Activated CD4-positive, alpha-beta memory T cell treated with anti-CD3 and anti-CD28 coated beads for 36 hours (primary cell): ENCODE measurements at places on chromosomes 2 and 18.
A peak's percentile ranks its signal among the peaks of the same experiment; 100 is the strongest.

DNA sequence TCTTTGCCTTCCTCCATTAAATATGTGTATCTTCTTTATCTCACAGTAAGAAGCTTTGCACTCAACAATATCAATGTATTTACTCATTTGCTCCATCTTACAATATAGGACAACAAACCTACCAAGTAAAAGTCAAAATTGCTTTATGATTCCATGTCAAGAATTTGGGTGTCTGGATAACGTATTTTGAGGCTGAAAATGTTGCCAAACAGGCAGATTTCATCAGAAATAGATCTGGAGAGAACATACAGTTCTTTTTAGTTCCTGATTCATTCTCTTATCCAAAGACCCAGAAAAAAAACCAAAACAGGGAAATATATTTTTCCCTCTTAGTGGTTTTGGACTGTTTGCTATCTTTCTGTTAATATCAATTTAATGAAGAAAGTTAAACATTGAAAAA, 621.1 kb downstream of the STK39 start:
- no peak for DNase-seq

DNA sequence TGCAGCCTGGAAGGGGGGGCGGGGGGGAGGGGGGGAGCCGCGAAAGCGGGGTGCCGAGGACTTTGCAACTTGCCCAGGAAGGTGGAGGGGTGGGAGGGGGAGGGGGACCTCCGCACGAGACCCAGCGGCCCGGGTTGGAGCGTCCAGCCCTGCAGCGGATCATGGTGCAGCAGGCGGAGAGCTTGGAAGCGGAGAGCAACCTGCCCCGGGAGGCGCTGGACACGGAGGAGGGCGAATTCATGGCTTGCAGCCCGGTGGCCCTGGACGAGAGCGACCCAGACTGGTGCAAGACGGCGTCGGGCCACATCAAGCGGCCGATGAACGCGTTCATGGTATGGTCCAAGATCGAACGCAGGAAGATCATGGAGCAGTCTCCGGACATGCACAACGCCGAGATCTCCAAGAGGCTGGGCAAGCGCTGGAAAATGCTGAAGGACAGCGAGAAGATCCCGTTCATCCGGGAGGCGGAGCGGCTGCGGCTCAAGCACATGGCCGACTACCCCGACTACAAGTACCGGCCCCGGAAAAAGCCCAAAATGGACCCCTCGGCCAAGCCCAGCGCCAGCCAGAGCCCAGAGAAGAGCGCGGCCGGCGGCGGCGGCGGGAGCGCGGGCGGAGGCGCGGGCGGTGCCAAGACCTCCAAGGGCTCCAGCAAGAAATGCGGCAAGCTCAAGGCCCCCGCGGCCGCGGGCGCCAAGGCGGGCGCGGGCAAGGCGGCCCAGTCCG, 540 bp downstream of the SOX11 start:
- no peak for DNase-seq

DNA sequence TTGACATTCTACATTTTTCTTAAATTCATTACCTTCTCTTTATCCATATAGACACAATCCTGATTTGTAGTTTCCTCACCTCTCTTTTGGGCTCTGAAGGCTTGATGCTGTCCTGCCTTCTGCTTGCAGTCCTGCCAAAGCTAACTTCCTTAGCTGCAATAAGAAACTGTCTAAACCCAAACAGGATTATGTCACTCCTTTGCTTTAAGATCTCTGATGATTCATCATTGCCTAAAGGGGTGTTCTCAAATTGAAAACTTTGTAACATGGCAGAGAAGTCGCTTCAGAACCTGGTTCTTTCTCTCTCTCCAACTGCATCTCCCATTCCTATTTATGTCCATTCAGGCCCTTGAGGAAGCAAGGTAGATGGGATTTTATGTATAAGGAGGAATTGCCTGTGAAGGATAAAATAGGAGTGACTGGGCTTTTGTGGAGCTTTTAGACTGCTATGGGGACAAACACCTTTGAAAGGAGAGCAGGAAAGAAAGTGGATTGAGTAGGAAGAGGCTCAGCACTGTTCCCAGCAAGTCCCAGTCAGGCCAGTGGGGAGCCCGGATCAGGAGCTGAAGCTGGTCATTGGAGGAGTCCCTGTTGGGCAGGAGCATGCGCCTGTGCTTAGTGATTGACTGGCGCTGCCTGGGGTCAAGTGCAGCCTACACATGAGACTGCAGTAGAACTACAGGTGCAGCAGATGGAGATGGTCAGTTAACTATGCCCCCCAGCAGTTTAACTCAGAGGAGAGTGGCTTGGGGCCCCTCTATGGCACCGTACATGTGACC, 390.6 kb downstream of the CTNNA2 start:
- DNase-seq: no peak

- DNase-seq: peak; percentile 89
Measured at GRCh38 chr2:12501469-12502158, 215.1 kb upstream of the TRIB2 start.

DNA sequence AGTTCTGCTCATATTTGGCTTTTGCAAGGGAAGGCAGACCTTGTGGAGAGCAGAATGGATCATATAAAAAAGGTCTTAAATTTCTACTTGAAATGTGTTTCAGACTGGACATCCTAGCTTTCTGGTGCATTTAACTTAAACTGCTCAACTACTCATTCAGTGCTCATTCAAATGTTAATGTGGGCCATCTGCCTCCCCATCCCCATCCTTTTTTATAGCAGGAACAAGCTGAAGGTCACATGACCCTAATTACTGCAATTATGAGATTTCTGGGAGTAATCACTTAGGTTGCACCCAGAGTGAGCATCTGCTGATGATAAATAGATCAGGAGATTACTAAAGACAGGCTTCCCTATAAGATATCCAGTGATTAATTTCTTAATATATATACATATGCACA, 96.1 kb downstream of the MAP2 start:
- no peak for DNase-seq

GRCh38 chr18:72458271-72458670, 85.9 kb downstream of the CBLN2 start:
- no peak for DNase-seq

DNA sequence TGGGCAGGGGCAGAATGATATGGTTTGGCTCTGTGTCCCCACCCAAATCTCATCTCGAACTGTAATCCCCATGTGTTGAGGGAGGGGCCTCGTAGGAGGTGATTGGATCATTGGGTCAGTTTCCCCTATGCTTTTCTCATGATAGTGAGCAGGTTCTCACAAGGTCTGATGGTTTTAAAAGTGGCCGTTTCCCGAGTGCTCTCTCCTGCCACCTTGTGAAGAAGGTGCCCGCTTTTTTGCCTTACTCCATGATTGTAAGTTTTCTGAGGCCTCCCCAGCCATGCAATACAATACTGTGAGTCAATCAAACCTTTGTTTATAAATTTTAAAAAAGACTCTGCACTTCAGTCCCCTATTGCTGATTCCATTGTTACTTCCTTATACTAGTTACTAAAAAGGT, 82.9 kb upstream of the CDKL4 start:
- no peak for DNase-seq

GRCh38 chr2:236731767-236732580, 162.3 kb downstream of the ACKR3 start:
- DNase-seq: no peak

DNA sequence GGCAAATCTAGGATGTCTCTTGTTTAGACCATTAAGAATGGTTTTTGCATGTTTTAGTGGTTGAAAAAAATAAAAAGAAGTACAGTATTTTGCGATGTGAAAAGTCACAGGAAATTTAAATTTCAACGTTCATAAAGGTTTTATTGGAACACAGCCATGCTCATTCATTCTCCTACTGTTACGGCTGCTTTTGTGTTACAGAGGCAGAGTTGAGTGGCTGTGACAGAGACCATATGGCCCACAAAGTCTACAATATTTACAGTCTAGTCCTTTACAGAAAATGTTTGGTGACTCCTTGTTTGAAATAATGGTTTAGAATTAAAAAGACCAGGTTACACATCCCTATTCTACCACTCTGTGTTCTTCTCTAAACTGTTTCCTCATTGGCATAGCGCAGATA, 48.1 kb downstream of the MYOM1 start:
- DNase-seq: no peak

GRCh38 chr2:3572620-3573019, 2.4 kb upstream of the RPS7 start:
- DNase-seq: no peak
